ENCODE measurements at places on chromosomes 6 and 20. TPM values are rescaled to one million over a fixed set of nuclear protein-coding genes. Genes with fewer than 3 reads are reported as not detected.

Gene TNNC2
- 12.0 TPM for total RNA-seq

Gene TGM2
- total RNA-seq: 87.6 TPM

Gene ARMC2
- 3.1 TPM for total RNA-seq

Gene MEI4
- total RNA-seq: under 0.01 TPM

Gene FOXC1
- 53.7 TPM for total RNA-seq

Gene SLC52A3
- 0.42 TPM for total RNA-seq

Gene MAP1LC3A
- 139 TPM for total RNA-seq

Gene SLC22A16
- not detected for total RNA-seq

Gene RFX6
- total RNA-seq: 0.22 TPM

Gene MEP1A
- total RNA-seq: not detected

Gene PTCRA
- total RNA-seq: not detected

Gene TRIM15
- not detected for total RNA-seq

Gene HMGA1
- 8.1 TPM for total RNA-seq

Gene LIN28B
- total RNA-seq: not detected

Gene MATN4
- total RNA-seq: not detected

Gene PLCB4
- total RNA-seq: 36.9 TPM

Gene CYP39A1
- total RNA-seq: 7.6 TPM

Gene CST4
- not detected for total RNA-seq

Gene PPP1R3D
- 8.7 TPM for total RNA-seq

Gene RAD21L1
- total RNA-seq: not detected

Gene BPIFB4
- not detected for total RNA-seq

Gene PRRT1
- 2.5 TPM for total RNA-seq

Gene LCA5
- 8.2 TPM for total RNA-seq

Gene BCL2L1
- 121 TPM for total RNA-seq

Gene WFDC10B
- 0.84 TPM for total RNA-seq

Gene NUP43
- 24.3 TPM for total RNA-seq

Gene COL21A1
- total RNA-seq: 16.9 TPM

Gene TPBG
- total RNA-seq: 13.0 TPM

Gene PRDM13
- total RNA-seq: not detected

Gene TAGAP
- total RNA-seq: 5.2 TPM

Gene OR2B6
- total RNA-seq: not detected

Gene NINL
- total RNA-seq: 9.6 TPM

Gene OXT
- not detected for total RNA-seq

Gene AIF1
- 51.5 TPM for total RNA-seq

Gene UBE2V1
- 58.8 TPM for total RNA-seq

Gene PRL
- not detected for total RNA-seq

Gene TRIM40
- not detected for total RNA-seq

Gene LHFPL5
- total RNA-seq: not detected

Gene HLA-DMA
- total RNA-seq: 40.8 TPM

Gene EYA4
- total RNA-seq: 1.9 TPM

Gene PSMB1
- 122 TPM for total RNA-seq

Gene HCRTR2
- not detected for total RNA-seq

Gene FRMD1
- 9.9 TPM for total RNA-seq
